Thymus (tissue), 14 donors: ENCODE measurements at places on chromosomes 6 and 20.

- DNase-seq = no peak
Measured at GRCh38 chr6:65787787-65788186, 80.8 kb upstream of the EYS start.

DNA sequence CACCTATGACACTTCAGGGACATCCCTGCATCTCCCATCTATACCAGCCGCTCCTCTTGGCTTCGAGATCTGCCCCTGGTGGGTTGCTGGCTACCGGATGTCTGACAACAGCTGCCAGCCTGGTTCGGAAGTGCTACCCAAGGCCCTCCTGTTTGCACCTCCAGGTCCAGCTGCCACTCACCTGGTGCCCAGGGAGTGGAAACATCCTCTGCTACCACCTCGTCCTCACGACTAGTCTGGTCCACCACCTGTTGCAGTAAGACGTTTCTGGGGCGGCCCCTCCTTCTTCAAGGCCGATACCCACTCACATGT, 8.3 kb upstream of the PCMTD2 start:
- no peak for DNase-seq

GRCh38 chr20:25288291-25289181, 40.7 kb downstream of the PYGB start:
- no peak for DNase-seq

GRCh38 chr20:23609486-23610109, 3.9 kb upstream of the CST9 start:
- no peak for DNase-seq

DNA sequence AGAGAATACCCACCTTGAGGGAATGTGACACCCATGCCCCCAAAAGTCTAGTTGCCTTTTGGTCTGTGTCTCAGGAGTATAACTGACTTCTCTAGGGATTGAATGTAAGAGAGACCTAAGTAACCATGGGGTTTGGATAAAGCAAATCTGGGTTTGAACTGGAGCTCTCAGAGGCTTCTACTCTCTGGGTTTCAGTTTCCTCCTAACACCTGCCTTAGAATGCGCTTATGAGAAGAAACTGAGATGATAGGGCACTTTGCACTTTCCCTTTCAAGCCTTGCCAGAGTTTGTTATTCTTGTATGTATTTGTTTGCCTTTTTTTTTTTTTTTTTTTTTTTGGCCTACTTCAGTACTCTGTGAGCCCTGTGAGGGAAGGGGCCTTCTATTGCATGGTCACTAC, 19.4 kb downstream of the SDHAF4 start:
- no peak for DNase-seq

GRCh38 chr6:14665827-14666724, 548.5 kb downstream of the CD83 start:
- DNase-seq = no peak

DNA sequence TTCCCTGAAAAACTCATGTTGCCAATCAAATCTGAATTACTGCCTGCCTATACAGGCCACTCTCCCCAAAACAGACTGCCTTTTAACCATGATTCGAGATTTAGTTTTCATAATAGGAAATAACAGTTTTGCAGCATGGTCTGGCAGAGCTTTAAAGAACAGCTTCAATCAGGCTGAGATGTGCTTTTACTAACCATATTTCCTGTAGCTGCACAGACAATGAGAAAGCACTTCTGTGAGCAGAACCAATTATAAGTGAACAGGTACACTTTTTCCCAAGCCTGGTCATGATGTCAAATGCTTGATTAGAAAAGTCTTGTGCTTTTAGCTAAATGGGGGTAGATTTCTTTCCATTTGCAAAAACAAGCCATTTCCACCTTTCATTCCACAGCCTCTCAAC, 108.2 kb downstream of the THEMIS start:
- no peak for DNase-seq

- DNase-seq = no peak
Measured at GRCh38 chr6:162261598-162261997, 466.0 kb downstream of the PRKN start.

DNA sequence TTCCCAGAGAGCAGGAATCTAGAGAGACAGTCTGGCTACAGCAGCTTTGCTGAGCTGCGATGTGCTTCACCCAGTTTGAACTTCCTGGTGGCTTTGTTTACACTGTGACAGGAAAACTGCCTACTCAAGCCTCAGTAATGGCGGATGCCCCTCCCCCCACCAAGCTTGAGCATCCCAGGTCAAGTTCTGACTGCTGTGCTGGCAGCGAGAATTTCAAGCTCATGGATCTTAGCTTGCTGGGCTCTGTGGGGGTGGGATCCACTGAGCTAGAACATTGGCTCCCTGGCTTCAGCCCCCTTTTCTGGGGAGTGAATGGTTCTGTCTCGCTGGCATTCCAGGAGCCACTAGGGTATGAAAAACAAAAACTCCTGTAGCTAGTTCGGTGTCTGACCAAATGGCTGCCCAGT, 91.0 kb upstream of the ESR1 start:
- DNase-seq = no peak

- no peak for DNase-seq
Measured at GRCh38 chr6:108804956-108805355, 43.3 kb upstream of the ARMC2 start.

DNA sequence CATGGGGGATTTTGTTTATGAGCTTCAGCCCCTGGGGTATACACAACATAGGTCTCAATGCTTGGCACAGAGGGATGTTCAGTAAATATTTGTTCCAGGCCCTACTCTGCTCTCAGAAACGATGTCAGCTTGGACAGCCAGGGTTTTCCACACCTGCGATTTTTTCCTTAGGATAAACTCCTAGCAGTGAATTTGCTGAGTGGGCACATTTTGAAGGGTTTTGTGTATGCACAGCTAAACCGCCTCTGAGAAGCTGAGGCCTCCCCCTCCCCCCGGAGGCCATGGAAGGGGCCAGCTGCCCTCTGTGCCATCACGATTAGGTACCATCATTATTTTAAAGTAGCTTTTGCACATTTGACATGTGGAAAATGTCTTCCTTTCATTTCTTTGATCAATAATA, 199.5 kb downstream of the TAF4 start:
- no peak for DNase-seq

GRCh38 chr6:163468738-163469137, 54.2 kb downstream of the QKI start:
- no peak for DNase-seq

- peak; percentile 64 for DNase-seq
Measured at GRCh38 chr6:137794516-137795201, 72.4 kb upstream of the TNFAIP3 start.

GRCh38 chr6:33424855-33425667, 5.2 kb downstream of the SYNGAP1 start:
- no peak for DNase-seq

DNA sequence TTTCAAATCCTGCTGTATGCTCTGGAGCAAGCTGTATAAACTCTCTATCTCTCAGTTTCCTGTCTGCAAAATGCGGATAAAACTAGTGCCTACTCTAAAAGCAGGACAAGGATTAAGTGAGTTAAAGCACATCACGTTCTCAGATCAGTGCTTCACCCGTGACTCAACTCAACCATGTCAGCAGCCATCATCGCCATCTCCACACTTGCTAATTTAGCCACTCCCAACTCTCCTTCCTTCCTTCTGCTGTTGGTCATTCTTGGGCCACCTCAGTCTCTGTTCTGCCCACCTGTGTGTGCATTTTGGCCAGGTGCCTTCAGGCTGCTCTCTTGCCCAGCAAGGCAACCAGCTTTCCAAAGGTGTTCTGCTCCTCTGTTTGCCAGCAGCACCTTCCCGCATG, 260.0 kb upstream of the CDYL start:
- no peak for DNase-seq

DNA sequence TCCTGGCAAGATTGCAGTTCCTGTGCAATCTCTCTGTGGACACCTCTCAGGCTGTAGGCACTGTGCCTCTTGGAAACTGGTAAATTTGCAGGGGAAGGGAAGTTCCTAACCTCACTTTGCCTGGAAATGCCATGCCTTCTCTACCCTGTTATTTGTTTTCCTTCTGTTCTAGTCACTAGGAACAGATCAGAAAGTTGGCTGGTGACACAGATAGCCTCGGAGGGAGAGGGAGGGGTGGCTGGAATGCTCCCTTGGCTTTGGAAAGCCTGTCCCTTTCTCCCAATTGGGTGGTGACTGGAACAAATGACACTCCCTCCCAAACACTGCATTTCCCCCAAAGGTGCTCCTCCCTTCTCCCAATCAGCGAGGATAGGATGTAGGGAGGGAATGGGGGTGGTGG, 131.5 kb upstream of the F13A1 start:
- no peak for DNase-seq

DNA sequence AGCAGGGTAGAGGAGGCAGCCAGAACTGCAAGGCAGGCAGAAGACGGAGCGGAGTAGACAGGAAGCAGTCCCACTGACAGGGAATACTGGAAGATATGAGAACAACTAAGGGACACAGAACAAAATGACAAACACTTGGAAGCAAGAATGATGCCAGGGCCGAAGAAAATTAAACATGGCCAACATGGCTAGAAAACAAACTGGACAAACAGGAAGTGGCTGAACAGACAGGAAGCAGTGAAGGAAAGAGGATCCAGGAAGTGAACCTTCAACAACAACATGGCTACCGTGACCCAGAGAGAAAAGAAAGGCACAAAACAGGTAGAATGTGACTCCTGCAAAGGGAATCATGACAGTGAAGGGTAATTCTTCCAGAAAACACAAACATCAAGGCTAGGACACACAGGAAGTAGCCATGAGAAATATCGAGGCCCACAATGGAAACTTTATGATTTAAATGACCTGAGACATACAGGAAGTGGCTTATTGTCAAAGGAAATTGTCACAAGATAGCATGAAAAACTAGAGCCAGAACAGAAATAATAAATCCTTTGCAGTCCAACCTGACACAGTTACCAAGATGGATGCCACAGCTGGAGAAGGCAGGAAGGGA, 9.1 kb downstream of the COL11A2 start:
- no peak for DNase-seq

DNA sequence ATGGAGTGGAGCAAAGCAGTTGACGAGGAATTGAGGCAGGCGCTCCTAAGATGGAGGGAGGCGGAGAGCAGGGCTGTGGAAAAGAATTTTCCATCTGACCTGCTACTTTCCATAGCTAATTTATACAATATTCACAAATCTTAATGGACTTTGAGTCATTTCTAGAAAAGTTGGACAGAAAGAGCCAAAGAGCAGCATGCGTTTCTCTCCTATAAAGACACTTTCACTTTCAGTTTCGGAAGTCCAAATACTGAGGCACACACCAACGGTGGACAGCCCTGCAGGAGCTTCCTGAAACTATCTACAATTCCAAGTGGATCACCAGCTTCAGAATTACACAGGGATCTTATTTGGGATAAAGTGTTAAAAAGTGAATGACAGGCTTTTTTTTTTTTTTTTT, 43.5 kb downstream of the PANK2 start:
- DNase-seq = peak; percentile 13

DNA sequence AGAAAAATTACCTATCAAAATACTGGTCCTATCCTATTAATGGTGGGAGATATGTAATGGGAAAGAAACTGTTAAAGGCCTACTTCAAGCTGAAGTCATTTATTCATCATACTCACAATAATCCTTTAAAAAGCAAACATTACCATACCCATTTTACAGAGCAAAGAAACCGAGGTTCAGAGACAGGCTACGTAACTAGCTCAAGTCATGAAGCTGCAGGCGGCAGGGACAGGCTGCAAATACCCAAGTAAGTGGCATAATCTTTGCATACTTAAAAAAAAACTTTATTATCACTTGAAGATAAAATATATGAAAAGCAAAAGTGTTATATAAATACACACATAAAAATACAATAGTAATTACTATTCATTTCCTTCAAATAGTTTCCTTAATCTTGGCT, 2.6 kb downstream of the RALGAPA2 start:
- DNase-seq = no peak

DNA sequence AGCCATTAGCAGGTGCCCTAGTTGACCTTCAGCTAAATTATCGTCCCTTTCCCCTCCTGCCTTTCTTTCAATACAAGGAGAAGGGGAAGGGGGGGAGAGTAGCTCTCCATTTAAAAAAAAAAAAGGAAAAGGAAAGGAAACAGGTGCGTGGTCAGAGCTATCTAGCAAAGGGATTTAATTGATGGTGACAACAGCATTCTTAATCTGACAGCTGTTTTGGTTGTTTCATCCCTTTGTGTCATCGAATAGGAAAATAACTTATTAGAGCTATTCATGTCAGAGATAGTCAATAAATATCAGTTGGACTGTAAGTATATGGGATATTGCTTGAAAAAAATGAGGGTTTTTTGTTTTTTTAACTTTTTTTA, 195.2 kb upstream of the SASH1 start:
- no peak for DNase-seq

- DNase-seq = no peak
Measured at GRCh38 chr20:18513208-18513607, 5.5 kb downstream of the SEC23B start.

DNA sequence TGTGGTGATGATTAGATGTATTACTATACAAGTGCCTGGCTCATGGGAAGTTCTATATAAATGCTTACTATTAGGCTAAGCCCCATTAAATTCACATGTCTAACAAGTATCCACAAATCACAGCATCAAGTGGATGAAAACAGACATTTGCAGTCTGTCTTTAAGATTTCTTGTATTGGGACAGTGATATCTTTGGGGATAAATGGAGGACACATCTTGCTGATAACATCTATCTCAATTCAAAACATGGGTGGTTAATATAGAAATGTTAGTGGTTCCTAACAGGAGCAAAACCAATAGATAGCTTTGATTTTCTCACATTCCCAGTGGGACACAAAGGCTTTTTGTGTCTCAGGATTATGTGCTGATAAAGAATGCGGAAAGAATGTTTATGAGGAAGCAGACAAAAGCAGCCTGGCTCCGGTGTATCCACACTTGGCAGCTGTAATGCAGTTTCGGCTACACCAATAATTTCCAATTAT, 29.3 kb downstream of the PTPRK start:
- no peak for DNase-seq

DNA sequence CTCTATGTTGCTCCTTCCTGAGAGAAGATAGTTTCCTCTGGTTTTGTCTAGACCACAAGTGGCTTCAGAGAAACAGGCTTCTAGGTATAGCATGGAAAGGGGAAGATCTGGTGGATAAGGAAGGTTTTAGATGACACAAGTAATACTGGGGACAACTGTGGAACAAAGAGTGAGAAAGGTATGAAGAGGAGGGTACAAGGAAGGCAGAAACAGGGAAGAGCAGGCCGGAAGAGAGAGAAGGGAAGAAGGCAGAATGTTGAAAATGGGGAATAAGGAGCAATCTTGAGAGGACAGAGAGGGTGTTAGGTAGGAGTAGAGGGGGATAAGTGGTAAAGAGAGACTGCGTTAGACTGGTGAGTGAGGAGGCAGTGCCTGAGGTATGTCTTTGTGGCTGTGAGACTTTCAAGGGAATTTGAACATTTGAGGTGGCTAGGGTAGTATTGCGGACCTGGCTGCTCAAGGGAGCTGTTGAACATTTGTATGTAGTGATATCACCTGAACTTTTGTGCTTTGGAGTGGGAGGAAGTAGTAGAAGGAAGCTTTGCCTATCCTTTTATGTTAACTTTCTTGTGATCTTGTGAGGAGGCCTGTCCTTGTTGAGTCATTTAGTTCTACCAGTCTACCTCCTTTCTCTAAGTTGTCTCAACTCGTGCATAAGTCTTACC, 69.5 kb downstream of the FOXO3 start:
- DNase-seq = peak; percentile 38

- DNase-seq = no peak
Measured at GRCh38 chr6:26538572-26538902, 371 bp downstream of the HMGN4 start.
